T follicular helper cell (primary cell): ENCODE measurements at places on chromosomes 7 and 10.

- DNase-seq: no peak
Observed at GRCh38 chr7:25643770-25644394, 415.6 kb upstream of the NPVF start.

- no peak for DNase-seq
Observed at GRCh38 chr7:80593869-80594586, 44.4 kb upstream of the CD36 start.

GRCh38 chr7:112533591-112533990, 52.8 kb downstream of the LSMEM1 start:
- no peak for DNase-seq

DNA sequence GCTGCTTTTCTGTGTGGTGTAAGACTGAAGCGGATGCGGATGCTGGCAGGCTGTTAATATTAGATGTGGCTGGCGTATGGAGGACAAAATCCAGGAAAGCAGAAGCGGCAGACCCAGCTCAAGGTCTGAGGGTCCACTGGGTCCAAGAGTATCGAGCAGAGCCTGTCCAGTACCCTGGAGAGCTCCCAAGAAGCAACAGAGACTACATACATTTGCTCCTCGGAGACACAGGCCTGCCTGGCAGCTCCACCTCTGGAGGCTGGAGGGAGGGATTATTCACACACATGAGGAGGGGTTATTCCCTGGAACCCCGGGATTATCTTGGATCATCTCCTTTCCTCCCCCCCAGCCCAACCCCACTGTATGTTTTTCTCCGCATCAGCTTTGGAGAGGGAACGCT, 31.3 kb upstream of the LOXL4 start:
- DNase-seq: no peak

DNA sequence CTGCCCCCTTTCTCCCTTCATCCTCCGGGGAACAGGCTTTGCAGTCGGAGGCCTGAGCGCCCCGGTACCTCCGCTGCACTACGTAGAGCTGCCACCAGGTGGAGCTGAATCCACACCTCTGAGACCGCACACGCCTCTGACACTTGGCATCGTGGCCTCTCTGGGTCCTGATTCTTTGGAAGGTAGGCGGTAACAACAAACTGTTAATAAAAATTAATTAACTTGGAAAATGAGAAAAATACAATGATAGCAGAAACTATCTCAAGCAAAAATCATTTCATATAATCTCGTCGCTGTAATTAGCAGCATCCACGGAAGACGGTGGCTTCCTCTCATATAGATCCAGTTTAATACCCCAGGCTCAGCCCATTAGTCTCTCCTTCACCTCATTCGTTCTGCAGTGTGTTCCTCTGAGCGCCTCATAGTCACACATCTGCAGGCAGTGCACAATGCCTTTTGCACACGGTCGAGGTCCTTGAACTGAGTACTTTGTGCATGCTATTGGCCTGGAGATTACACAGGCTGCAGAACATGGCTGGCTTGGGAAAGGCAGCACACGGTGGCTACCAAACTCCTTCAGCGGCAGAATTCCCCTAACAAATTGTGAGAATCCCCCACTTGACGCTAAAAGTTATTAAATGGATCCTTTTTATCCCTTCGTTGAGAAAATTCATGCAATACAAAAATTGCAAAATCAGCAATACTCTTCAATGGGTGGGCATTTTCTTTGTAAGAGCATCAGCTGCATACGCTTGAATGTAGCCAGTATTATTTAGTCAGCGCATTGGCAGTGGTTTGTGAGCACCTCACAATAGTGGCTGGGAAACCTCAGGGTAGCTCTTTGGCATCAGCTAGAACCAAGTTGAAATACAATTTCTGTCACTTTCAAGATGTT, 18.7 kb downstream of the OR9A2 start:
- peak; percentile 60 for DNase-seq

DNA sequence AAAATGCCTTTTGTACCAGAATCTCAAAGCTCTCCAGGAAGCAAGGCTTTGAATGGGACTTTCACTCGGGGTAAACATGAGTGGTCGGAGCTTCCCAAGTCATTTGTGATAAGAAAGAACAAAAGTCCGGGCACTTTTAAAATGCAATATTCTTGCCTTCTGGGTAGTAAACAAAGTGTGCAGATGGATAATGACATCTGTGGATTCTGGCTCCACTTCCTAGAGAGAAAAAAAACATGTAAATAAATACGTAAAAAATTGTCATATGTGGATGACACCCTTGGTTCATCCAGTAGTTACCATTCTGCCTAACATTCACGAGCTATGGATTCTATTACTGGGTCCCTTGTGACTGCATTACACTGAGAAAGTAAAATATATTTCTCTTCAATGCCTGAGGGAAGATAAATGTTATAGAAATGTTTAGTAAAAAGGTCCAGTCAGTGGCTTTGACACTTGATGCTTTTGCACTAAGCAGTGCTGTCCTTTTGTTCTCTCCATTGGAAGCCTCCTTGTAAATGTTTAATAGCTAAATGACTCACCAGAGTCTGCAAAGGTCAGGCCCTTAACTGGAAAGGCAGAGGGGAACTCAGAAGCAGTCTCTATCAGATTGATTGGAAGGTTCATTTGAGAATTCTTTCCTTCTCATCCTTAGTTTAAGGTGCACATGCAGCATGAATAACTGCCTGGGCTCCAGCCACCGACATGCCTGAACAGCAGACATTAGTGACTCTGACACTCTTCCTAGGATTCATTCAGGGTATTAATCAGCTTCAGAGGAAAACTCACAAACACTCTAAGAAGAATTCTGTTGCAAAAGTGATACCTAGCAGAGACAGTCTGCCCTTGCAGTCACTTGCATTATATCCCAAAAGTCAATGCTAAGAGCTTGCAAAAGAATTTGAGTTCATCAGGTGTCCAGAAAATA, 11.7 kb upstream of the EDRF1 start:
- no peak for DNase-seq

- DNase-seq: peak; percentile 37
Observed at GRCh38 chr7:38463277-38464225, 167.6 kb downstream of the AMPH start.

GRCh38 chr7:111126987-111127386, 36.1 kb downstream of the LRRN3 start:
- no peak for DNase-seq

- DNase-seq: peak; percentile 60
Observed at GRCh38 chr7:151876899-151877777, at the start of gene PRKAG2. PRKAG2 (minus strand) TSS chr7:151877115; CDS start chr7:151876620, 495 bp downstream.

- peak; percentile 37 for DNase-seq
Observed at GRCh38 chr7:44477063-44477830, 13.2 kb downstream of the NUDCD3 start.

GRCh38 chr7:146728611-146729010, 612.0 kb downstream of the CNTNAP2 start:
- DNase-seq: no peak

DNA sequence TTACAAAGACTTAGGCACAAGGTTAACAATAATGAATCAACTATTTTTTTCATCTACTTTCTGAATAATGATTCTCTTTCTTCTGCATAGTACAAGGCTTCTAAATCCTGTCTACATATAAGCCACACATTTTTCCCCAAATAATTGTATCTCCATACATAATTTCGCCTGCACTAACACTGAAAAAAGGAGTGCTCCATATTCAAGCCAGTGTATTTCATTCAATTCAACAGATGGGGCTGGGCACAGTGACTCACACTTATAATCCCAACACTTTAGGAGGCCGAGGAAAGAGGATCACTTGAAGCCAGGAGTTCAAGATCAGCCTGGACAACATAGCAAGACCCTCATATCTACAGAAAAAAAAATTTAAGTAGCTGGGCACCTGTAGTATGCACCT, 86.0 kb upstream of the ZNF800 start:
- DNase-seq: no peak

- no peak for DNase-seq
Observed at GRCh38 chr10:3111621-3112163, 44.3 kb downstream of the PFKP start.

DNA sequence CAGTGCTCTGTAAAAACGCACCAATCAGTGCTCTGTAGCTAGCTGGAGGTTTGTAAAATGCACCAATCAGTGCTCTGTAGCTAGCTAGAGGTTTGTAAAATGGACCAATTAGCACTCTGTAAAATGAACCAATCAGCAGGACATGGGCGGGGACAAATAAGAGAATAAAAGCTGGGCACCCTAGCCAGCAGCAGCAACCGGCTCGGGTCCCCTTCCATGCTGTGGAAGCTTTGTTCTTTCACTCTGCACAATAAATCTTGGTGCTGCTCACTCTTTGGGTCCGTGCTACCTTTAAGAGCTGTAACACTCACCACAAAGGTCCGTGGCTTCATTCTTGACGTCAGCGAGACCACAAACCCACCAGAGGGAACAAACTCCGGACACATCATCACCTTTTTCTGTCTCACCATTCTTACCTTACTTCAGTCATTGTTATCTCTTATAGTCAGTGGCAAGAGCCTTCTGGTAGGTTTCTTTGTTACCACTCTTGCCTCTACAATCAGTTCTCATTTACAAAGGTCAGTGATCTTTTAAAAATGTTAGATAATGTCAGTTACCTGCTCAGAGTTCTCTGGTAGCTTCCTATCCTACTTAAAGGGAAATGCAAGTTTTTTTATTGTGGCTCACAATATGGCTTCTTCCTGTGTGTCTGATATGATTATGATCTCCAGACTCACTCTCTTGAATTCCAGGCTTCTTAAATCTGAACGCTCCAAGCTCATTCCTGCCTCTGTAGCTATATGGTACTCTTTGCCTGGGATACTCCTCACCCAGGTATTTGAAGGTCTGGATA, 4.5 kb downstream of the STAM start:
- peak; percentile 16 for DNase-seq

DNA sequence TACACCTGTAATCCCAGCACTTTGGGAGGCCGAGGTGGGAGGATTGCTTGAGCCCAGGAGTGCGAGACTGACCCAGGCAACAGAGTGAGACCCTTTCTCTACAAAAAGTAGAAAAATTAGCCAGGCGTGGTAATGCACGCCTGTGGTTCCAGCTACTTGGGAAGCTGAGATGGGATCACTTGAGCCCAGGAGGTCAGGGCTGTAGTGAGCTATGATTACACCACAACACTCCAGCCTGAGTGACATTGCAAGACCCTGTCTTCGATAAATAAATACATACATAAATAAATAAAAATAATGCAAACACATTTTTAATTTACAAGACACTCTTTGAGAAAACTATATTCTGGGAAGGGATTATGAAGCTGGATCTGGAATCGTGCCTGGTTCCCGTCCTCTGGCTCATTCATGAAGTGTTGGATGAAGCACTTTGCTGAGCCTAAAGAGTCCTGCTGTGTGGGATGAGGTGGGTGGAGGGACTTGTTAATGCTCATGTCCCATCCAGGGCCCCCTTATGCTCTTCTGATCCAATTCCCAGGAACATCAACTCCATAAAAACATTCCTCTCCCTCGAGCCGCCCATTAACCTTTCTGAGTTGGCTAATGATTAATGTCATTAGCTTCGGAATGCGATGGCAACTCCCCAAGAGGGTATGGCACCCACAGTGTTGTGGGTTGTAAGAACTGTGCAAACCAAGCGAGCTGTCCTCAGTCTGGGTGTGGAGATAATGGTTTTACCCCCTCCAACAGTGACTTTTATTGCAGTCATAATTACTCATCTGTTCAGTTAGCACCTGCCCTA, 236.3 kb downstream of the BAMBI start:
- no peak for DNase-seq

DNA sequence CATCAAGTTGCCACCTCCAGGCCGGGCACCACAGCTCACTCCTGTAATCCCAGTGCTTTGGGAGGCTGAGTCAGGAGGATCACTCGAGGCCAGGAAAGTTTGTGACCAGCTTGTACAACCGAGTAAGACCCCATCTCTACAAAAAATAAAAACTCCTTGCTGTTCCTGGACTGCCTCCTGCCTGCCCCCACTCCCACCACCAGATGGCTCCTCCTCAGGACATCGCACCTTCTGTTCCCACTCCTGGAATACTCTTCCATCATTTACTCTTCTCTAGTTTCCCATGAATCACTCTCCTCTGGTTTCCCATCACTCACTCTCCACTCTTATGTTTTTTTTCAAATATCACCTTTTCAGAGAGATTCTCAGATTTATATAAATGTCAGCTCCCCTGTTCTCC, 540.7 kb downstream of the CALN1 start:
- DNase-seq: no peak

DNA sequence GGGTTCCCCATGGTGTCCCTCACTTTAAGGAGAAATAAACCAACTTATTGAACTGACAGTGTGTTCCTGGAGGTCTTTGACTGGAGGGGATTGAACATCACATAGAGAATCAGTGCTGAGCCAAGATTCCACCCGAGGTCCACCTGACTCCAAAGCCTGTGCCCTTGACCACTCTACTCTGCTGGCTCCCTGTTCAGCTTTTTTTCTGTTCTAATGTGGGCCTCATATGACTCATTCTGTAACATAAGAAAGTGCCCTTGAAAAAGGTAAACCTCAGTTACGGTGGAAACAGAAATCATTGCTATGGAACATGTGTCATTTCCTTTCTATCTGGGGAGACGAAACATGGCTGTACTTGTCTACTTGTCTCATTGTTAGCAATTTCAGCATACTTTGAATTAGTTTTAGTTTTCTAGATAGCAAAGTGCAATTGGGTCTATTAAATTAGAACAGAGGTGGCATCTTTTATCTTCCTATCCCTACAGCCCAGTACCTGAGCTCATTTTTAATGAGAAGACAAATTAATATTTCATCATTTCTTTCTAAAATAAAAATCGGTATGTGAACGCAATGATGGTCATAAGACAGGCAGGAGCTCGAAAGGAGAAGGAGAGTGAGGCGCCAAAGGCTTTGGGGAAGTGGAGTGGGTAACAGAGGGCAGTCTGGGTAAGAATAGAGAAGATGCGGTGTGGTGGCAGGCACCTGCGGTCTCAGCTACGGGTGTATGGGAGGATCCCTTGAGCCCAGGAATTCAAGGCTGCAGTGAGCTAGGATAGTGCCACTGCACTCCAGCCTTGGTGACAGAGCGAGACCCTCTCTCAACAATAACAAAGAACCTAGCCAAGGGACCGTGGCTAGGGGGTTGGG, 1.5 kb downstream of the GSDME start:
- no peak for DNase-seq

DNA sequence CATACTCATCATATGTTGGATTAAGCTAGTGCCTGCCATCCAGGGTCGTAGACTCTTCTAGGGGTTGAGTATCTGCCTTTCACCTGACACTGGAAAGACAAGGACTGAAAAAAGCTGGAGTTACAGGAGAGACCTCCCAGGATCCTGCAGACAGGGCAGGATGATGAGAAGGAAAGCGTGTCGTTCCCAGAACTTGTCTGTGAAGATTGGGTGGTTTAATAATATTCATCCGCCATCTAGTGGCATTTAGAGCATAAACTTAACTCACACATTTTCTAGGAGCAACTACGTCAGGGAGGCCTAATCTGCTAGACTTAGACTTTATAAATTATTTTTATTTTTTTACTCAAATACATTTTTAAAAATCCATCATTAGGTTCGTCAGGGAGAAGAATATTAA, 59.6 kb downstream of the ADRB1 start:
- DNase-seq: no peak
